ENCODE measurements at places on chromosomes 7 and 10. TPM values are rescaled to one million over a fixed set of nuclear protein-coding genes. Genes with fewer than 3 reads are reported as not detected.

The SPDYE1 gene
- total RNA-seq, result not detected

DNA sequence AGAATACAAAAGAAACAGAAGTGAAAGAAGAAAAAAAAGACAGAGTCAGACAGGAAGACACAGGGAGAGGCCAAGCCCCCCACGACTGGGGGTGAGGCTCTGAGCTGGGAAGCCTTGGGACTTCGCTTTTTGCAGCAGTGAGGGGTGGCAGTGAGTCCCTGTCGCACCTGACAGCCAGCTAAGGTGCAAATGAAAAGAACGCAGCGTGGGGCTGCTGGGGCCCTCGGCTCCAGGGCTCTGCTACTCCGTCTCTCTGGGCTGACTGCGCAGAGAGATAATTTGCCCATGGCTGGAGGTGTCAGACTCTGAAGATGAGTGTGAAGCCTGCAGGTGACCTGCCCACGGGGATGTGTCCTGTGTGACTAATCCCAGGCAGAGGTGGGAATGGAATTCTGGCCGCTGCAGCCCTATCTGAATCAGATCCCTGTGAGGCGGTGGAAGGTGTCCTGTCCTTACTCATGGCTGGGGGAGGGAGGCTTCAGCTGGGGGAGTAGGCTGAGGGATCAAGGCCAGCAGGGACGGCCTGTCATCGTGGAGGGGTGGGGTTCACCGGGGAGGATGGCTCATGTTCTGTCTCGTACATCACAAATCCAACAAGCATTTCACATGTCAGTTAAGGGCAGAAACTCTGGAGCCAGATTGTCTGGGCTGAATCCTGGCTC, 96.4 kb downstream of the SLIT1 start:
- DNase-seq, result no peak

GRCh38 chr10:121080281-121080891, 229.2 kb downstream of the WDR11 start:
- DNase-seq, result no peak

- DNase-seq, result no peak
These were observed 110.7 kb downstream of the RALA start for GRCh38 chr7:39733881-39734632.

GRCh38 chr7:47510192-47510591, 71.7 kb downstream of the TNS3 start:
- no peak for DNase-seq

- peak; percentile 6 for DNase-seq
These were observed 127.5 kb downstream of the CUBN start for GRCh38 chr10:17001961-17002749.
